ENCODE measurements at places on chromosomes 11 and 22.

DNA sequence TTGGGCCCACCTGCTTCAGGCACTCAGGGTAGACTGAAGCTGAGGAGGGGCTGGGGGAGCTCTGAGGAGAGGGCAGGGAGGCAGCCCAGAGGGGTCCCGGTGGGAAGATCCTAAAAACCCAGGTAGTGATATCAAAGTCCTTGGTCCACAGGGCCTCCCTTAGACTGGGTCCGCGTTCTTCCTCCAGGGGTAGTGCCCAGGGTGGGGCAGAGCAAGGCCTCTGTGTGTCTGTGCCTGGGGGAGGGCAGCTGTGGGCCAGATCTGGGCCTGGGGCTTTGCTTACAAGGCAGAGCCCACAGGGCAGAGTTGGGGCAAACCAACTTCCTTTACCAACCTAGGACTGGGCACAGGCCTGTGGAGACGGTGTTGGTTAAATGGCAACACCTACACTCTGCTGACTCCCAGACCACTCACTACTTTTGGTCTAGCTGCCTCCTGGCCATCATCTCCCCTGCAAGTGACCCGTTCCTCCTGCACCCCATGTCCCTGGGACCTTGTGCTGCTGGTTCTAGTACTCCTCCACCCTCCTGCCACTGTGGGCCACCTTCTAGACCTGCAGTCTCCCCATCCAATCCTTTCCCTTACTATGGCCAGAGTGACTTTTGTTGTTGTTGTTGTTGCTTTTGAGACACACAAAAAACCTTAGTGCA lies 15.8 kb downstream of the ATG16L2 start:
- no peak for DNase-seq

- no peak for DNase-seq
These were observed 18.1 kb upstream of the CSTF3 start for GRCh38 chr11:33179348-33179803.

- DNase-seq, result no peak
These were observed 130.9 kb upstream of the SEZ6L start for GRCh38 chr22:26038365-26038764.

- no peak for DNase-seq
These were observed 68.8 kb downstream of the OR5AK2 start for GRCh38 chr11:57057561-57057960.

GRCh38 chr22:44181033-44181911 lies 547 bp downstream of the PARVG start:
- no peak for DNase-seq

- DNase-seq, result no peak
These were observed 13.3 kb upstream of the PAX6 start for GRCh38 chr11:31824332-31824878.

DNA sequence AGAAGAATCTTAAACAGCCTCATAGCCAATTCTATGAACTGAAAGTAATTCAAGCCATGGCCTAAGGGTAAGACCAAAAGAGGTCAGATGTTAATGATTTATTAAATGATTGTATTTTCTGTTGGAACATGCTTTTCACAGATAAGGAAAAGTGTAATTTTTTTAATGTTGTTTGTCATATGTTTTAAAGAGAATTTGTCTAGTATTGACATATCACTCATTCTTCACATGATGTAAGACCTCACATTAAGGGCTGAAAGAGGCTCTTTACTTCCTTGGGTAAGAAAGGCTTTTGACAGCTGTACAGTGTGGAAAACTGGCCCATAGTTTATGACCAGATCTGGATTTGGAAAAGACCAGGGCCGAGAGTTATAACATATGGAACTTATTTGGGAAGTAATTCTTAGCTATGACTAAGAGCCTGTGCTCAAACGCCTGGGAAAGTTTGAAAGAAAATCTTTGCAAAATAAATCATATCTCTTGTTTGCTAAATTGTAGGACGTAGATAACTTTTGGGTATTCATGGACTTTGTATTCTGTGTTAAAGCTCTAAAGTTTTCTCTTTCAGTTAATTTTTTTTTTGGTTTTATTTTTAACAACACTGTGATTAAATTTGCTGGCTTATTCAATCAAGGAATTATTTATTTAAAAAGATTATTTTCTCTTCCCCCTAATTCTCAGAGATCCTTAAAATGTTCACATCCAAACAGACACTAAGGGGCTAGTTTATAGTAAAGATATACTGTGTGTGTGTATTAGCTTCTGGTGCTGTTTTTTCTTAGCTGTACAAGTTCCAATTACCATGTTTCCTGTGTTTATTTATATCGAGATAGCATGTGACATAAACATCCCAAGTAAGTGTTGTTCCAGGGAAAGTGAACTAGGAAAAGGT lies 162.2 kb downstream of the ARHGAP42 start:
- DNase-seq, result no peak

- DNase-seq, result peak; percentile 1
These were observed 102.7 kb downstream of the BRD1 start for GRCh38 chr22:49724893-49725489.

DNA sequence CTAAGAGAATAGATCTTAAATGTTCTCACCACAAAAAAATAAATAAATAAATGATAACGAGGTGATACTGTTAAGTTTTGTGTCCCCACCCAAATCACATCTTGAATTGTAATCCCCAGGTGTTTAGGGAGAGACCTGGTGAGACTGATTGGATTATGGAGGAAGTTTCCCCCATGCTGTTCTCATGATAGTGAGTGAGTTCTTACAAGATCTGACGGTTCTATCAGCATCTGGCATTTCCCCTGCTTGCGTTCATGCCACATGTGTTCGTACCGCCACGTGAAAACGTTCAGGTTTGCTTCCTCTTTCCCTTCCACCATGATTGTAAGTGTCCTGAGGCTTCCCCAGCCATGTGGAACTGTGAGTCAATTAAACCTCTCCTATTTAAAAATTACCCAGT lies 1514.8 kb upstream of the TENM4 start:
- no peak for DNase-seq

- no peak for DNase-seq
These were observed 7.6 kb upstream of the PTH start for GRCh38 chr11:13503393-13503792.

DNA sequence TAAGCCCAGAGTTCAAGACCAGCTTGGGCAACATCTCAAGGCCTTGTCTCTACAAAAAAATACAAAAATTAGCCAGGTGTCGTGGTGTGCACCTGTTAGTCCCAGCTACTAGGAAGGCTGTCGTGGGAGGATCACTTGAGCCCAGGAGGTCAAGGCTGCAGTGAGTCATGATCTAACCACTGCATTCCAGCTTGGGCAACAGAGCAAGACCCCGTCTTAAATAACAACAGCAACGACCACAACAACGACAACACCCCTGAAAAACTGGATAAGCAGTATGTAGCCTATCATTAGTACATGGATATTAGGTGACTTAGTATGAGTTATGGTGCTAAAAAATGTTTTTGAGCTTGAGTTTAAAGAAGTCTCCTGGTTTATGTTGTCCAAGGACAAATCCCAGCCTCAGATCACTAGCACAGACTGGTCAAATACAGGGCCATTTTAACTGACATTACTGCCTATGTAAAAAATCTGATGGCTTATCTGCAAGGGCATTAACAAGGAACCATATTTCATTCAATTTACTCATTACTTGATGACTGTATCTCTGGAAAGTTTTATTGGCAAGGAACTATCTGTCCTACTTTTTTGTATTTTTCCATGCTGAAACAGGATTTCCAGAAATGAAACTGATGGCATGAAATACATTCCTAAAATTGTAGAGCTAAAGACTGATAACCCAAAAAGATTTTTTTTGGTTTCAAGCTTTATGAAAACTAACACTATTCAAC lies 23.4 kb downstream of the C2CD3 start:
- no peak for DNase-seq

DNA sequence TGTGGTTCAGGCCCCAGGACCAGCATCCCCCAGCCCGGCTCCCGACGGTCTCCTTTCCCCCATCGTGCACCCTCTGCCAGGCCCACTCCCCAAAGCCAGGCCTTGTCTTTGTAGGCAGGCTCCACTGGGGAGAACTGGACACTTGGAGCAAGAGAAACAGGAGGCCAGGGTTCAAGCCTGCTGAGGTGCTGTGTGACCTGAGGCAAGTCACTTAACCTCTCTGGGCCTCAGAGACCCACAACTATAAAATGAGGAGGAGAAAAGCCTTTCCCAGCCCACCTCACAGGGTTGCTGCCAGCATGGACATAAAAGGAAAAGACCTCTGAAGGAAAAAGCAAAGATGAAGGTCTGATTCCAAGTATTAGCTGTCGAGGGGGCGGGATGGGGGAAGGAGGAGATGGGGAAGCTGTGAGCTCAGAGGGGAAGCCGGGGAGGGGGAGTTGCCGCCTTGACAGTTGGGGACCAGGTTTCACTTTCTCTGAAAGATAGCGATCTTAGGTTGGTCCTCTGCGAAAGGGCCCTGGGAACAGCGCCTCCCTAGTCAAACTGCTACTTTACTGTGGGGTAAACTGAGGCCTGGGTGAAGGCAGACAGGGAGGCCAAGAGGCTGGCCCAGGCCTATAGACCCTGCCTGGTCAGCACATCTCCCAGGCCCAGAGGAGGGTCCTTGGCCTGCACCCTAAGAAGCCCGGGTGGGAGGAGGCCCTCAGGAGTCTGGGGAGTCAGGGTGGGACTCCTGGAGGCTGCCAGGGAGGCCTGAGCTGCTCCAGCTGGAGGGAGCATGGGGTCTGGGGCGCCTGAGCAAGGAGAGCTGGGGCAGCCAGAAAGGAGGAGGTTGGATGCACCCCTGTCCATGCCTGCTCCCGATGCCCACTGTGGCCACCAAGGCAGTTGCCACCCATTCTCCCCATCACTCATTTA lies 991 bp upstream of the OSM start:
- no peak for DNase-seq

DNA sequence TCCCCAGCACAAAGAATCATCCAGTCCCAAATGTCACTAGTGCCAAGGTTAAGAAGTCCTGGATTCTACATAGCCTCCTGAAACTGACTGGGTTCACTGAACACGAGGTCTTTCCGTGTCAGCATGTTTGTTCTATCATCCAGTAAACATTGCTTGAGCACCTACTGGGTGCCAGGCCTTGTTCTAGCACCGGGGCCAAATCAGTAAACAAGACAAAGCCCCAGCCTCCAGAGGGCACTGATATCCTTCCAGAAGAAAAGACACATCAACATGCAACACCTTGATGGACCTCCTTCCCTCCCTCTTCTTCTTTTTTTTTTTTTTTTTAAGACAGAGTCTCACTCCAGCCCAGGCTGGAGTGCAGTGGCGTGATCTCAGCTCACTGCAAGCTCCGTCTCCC lies 26.9 kb downstream of the TPST2 start:
- no peak for DNase-seq

DNA sequence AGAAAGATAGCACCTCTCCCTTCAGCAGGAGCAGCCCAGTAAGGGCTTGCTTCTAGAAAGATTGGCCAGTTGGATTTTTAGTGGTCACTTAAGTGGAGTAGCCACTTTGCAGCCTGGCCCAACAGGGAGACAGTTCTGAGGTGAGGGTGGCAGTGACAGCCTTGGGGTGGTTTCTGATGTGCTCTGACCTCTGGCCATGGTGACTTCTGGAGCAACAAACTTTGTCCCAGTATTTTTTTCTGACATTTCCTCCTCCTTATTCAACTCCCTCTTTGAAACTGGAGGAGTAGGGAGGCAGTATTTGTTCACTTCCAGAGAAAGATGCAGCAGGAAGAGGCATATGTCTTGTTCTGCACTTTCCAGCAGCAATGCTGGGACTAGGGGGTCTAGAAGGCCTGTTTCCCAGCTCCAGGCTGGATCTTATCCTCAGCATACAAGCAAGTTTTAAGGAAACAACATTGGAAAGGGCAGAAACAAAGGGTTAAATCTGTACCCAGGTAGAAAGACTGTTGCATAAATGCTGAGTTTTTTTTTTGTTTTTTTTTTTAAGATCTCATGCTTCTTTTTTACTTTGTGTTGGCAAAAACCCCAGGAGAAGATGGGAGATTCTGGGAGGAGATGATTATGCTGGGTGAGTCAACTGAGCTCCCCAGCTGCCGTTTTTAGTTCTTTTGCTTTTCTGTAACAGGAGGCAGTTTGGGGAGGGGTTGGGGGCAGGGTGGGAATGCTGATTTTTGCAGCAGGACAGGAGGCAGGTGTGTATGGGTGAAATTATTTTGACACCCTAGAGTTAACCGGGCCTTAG lies 37.2 kb downstream of the RCOR2 start:
- no peak for DNase-seq

- no peak for DNase-seq
These were observed 86.1 kb upstream of the WNT7B start for GRCh38 chr22:46062971-46063631.

- DNase-seq, result no peak
These were observed 58.2 kb downstream of the RRAS2 start for GRCh38 chr11:14300661-14301304.

GRCh38 chr11:134374171-134374570 lies 37.9 kb downstream of the B3GAT1 start:
- no peak for DNase-seq
